SK-MEL-5 (cell line): ENCODE measurements at places on chromosomes 13 and 19. TPM values are rescaled to one million over a fixed set of nuclear protein-coding genes. Genes with fewer than 3 reads are reported as not detected.

ANKRD24 gene
- total RNA-seq, result 0.05 and 0.16 TPM in 2 replicates

- DNase-seq, result no peak
Observed at GRCh38 chr13:29640665-29641064, 45.2 kb upstream of the SLC7A1 start.

OR4F17 gene
- total RNA-seq, result not detected in 2 replicates

DNA sequence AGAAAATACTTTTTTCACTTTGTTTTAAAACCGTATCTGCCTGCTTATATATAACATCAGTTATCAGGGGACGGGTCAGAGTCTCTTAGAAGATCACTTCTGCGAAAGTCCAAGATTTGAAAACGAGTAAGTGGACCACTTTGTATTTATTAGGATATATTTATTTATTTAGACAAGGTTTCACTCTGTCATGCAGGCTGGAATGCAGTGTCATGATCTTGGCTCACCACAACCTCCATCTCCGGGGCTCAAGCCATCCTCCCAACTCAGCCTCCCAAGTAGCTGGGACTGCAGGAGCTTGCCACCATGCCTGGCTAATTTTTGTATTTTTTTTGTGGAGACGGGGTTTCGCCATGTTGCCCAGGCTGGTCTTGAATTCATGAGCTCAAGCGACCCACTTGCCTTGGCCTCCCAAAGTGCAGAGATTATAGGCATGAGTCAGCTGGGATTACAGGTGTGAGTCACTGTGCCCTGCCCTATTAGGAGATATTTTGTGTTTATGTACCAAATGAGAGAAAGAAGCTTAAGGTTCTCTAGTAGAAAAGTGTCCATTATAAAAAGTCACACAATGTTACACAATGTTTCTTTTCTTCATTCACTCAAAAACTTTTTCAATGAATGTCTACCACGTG is 39.5 kb downstream of the RASL11A start:
- no peak for DNase-seq

LILRB2 gene
- not detected in 2 replicates for total RNA-seq

P2RY11 gene
- total RNA-seq, result 3.1 and 4.4 TPM in 2 replicates

GRCh38 chr13:21672287-21672680 is 1.4 kb downstream of the FGF9 start:
- no peak for DNase-seq

ZNF69 gene
- total RNA-seq, result 1.0 and 1.5 TPM in 2 replicates

DNA sequence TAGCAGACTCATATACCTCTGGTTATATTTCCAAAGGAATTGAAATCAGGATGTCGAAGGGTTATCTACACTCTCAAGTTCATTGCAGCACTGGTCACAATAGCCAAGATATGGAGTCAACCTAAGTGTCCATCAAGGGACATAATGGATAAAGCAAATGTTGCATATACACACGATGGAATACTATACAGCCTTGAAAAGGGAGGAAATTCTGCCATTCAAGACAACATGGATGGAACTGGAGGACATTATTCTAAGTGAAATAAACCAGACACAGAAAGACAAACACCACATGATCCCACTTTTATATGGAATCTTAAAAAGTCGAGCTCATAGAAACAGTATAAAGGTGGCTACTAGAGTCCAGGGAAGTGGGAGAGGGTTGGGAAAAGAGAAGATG is 13.6 kb upstream of the ERCC1 start:
- no peak for DNase-seq

DNA sequence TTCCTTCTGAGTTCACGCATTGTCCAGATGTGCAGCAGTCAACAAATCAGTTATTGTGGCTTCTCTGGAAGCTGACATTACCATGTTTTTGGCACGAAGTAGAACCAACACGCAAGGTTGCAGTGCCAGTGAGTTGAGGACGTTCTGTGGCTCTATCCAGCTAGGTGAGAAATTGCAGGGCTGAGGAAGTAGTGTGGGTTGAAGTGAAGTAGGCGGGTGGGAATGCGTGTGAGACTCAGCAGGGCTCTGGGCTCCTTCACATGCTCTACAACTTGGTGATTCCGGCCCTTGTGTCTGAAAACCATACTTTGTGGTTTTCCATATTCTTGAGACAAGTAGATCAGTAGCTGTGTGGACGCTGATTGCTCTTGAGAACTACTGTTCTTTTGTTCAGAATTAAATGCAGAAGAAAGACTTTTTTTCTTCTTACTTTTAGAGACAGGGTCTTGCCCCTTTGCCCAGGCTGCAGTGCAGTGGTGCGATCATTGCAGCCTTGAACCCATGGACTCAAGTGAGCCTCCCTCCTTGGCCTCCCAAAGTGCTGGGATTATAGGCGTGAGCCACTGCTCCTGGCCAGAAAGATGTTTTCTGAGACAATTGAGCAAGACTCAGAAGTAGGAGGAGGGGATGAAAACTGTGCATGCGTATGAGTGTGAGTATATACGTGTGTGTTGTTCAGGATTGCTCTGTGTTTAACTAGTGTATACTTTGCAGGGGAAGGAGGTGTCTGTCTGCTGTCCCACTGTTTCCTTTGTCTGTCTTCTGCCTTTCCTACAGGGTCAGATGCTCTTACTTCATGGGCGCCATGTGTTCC is 46.2 kb downstream of the GATAD2A start:
- DNase-seq, result no peak

DNA sequence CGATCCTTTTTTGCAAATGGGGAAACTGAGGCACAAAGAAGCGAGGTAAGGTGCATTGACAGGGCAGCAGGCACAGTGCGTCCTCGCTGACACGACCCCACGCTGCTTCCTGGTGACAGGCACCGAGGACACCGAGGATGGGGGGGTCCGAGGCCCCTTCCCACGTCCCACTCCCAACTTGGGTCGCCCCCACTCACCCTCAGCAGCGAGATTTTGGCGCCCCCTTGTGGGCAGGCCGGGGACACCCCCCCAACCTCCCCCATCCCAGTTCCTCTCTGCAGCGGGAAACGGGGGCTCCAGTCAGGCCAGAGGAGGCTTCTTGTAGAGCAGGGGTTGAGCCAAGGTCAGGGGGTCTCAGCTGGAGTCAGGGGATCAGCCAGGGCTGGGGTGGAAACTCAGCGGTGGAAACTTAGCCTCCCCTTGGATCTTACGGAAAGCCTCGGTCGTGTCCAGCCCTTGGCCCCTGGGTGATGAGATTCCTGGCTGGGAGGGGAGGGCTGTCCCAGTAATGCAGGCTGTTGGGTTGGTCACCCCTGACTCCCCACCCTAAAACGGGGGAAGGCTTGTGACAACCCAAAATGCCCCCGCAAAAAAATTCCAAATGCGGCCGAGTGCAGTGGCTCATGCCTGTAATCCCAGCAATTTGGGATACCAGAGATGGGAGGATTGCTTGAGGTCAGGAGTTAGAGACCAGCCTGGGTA is 8.2 kb downstream of the SMIM24 start:
- peak; percentile 37 for DNase-seq

DNA sequence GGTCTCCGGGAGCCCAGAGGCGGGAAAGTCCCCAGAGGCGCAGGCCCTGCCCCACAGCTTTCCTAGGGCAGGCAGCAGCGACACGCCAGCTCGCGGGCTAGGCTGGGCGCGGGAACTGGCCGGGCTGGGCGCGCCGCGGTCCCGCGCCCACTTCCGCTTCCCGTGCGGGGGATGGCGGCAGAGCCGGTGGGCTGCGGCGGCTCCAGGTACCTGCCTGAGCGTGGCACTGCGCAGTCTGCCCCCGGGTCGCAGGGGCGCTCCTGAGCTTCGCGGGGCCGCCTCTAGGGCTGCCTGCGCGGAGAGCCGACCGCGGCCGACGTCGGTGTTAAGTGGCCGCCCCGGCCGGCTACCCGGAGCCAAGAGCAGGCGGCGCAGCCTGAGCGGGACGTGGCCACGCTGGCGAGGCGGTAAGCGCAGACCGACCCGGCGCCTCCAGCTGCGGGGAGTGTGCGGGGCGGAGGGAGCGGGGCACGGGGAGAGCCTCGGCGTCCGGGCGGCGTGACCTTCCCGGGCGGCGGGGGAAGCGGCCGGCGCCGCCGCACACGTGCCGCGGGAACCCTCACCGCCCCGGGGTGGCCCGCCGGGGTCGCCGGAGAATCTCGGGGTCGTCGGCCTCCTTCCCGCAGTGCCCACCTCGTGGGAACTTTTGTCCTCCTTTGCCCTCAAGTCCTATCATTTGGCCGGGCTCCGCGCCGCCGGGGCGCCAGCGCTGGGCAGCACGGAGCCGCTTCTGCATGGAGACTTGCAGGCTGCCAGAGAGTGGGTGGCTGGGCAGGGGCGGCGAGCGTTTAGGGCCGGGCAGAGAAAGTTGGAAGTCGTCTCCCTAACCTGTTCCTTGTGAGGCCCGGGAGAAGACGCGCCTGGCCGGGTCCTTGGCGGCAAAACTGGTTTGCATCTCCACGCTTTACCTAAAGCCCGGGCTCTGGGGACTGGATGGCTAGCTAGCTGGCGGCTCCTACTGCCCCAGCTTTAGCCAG is 31.4 kb upstream of the MPHOSPH8 start:
- DNase-seq, result peak; percentile 46

- DNase-seq, result no peak
Observed at GRCh38 chr19:2171349-2172145, 7.8 kb downstream of the DOT1L start.

DNA sequence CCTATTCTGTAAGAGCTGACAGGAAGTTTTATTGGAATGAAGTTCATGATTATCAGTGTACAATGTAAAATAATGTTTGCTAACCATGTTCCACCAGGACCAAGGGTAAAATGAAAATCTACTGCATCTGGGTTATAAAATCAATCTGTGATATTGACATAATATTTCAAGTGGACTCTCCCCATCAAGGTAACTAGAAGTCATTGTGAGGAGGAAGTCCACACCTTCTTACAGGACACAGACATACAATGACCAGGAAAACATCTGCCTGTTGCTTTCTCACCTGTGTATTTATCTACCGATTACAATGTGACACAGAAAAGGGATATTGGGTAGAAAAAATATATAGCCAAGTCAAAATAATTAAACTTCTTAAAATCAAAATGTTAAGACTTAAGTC is 140.7 kb upstream of the RFC3 start:
- DNase-seq, result no peak

- DNase-seq, result peak; percentile 59
Observed at GRCh38 chr19:6481541-6482342, at the start of gene DENND1C. DENND1C (minus strand) TSS chr19:6481787; CDS start chr19:6481695, 92 bp downstream.

GRCh38 chr19:17475541-17476115 is 5.3 kb downstream of the SLC27A1 start:
- DNase-seq, result peak; percentile 98

DNA sequence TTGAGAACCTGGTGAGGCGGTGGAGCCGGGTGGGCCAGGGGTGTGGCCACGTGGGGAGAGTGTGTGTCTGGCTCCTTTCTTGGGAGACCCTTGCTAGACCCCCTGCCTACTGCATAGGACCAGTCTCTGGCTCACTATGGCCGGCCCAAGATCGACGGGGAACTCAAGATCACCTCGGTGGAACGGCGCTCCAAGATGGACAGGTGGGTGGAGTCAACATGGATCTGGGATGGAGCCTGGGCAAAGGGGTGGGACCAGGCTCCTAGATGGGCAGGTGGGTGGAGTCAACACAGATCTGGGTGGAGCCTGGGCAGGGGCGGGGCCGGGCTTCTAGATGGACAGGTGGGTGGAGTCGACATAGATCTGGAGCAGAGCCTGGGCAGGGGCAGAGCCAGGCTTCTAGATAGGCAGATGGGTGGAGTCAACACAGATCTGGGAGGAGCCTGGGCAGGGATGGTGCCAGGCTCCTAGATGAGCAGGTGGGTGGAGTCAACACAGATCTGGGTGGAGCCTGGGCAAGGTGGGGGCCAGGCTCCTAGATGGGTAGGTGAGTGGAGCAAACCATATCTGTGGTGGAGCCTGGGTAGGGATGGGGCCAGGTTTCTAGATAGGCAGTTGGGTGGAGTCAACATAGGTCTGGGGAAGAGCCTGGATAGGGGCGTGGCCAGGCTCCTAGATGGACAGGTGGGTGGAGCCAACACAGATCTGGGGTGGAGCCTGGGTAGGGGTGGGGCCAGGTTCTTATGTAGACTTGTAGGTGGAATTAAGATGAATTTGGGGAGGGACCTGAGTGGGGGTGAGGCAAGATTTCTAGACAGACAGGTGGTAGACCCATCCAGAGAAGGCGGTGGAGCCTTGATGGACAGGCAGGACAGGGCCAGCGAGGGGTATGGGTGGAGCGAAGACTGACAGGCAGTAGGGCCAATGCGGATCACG is 56.5 kb downstream of the VAV1 start:
- DNase-seq, result peak; percentile 40

GRCh38 chr13:23081220-23081619 is 99.6 kb upstream of the SGCG start:
- no peak for DNase-seq

DNA sequence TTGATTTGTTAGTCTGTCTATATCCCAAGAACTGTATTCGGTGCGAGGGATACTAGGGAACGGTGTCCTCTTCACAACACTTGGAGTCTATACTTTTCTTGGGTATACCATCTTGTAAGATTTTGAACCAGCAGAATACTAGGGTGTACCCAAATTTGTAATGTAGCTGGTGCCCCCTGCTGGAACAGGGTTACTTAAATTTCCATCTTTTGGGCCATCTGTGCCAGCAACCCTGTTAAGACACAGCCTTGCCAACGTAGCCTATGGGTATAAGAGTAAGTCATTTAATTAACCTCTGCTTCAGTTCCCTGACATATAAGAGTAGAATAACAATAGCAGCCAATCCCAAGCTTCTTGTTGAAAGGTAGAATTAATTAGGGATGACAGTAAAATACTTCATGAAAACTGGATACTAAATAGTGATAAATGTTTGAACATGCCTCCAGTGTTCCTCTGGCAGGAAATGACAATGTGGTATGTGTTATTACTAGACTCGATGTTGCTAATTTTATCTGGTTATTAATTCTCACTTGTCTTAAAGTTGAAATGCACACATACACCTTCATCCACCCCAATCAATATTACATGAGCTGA is 607.6 kb downstream of the FGF9 start:
- DNase-seq, result peak; percentile 67

LILRA6 gene
- total RNA-seq, result 0.16 TPM in 1 of 2 replicates, not detected in the other

- DNase-seq, result no peak
Observed at GRCh38 chr13:75960538-75960994, 324.4 kb downstream of the LMO7 start.

NLRP9 gene
- not detected in 2 replicates for total RNA-seq

- peak; percentile 3 for DNase-seq
Observed at GRCh38 chr19:14021474-14021873, 6.5 kb upstream of the RLN3 start.

DNA sequence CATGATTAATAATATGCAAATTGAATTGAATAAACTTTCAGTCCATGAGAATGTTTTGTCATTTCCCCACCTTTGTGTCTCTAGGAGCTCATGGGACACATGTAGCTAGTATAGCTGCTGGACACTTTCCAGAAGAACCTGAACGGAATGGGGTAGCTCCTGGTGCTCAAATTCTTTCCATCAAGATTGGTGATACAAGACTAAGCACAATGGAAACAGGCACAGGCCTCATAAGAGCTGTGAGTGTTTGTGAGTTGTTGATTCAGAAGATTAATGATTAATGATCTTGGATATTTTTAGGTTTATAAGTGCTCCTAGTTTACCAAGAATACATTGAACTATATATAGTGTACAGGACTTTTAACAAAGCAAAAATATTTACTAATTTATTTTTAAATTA is 30.1 kb downstream of the TPP2 start:
- DNase-seq, result no peak

AKAP8L gene
- total RNA-seq, result 41.1 and 41.9 TPM in 2 replicates

GRCh38 chr13:105816994-105817393 is 718.5 kb downstream of the EFNB2 start:
- no peak for DNase-seq

- no peak for DNase-seq
Observed at GRCh38 chr13:58500938-58501337, 869.4 kb downstream of the PCDH17 start.

ZNF552 gene
- 4.5 and 4.9 TPM in 2 replicates for total RNA-seq
